ENCODE measurements at places on chromosomes 16 and 17.

DNA sequence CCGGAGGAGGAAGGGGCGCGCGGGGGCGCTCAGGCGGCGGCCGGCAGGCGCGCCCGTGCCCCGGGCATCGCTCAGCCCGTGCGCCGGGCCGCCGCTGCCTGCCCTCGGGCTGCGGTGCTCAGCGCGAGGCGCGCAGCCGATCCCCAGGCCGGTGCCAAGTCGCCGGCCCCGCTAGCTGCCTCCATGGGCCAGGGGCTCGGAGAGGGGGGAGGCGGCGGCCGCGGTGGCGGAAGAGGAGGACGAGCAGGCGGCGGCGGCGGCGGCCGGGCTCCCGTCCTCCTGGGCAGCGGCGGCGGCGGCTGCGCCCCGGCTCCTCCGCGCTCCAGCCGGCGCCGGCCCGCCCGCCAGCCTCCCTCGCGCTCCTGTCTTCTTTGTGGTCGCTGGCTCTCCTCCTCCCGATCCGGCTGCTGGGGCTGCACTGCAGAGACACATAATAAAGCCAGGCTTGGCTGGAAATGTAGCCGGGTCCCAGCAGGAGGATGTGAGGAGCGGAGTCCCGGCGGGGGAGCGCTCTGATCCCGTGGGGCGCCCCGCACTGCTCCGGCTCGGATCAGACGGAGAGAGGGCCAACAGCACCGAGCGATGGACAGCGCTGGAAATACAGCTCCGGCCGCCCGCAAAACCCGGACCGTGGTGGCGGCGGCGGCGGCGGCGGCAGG lies 889 bp upstream of the ZNF423 start:
- peak; percentile 87 for DNase-seq

- DNase-seq: peak; percentile 33
These were observed 1.4 kb downstream of the LIG3 start for GRCh38 chr17:34981538-34982241.

DNA sequence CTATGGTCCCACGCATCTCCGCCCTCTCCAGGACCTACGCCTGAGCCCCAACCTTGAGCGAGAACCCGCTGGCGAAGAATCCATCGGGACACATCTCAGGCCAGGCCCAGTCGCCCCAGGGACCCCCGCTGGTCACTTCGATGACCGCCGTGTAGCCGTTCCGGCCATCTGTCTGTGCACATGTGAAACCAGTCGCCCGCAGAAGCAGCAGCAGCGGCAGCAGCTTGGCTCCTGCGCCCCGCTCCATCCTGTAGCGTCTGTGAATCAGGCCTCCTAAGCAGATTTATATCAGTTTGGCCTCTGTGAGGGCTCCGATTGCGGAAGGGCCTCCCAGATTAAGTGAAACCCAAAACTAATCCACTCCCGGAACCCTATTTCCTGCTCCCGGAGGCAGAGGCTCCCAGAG lies at the start of gene VMO1:
TSS of gene VMO1 (minus strand) at position 259 of the 406 bp plus-strand sequence. CDS start at position 247, 12 bp downstream.
- DNase-seq: peak; percentile 42

DNA sequence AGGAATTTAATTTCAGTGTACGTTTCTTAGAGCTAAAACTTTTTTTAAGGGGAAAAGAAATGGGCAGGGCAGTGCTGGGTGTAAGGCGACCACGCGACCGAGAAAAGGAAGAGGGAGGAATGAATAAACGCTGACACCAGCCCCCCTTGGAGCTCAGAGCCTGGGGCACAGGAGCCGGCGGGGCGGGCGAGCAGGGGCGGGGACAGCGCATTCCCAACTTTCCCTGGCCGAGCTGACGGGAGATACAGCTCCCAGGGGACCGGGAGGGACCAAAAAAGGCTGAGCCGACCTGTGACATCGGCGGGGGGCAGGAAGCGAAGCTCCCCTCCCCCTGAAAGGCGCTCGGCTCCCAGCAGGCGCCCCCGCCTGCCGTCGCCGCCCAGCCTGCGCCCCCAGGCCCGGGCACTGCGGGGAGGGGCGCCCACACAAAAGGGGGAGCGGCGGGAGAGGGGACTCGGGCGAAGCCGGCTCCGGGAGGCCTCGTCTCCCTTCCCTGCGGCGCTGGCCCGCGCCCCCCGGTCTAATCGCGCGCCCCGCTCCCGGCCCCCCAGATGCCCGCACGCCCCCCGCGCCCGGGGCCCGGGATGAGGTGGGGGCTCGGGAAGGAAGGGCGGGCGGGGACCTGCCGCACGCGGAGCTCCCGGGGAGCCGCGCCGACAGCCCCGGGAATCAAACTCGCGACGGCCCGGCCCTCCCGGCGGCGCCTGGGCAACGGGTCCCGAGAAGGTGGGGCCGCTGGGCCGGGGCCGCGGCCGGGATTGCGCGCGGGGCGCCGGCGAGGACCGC lies 622 bp downstream of the CUEDC1 start:
- peak; percentile 85 for DNase-seq

DNA sequence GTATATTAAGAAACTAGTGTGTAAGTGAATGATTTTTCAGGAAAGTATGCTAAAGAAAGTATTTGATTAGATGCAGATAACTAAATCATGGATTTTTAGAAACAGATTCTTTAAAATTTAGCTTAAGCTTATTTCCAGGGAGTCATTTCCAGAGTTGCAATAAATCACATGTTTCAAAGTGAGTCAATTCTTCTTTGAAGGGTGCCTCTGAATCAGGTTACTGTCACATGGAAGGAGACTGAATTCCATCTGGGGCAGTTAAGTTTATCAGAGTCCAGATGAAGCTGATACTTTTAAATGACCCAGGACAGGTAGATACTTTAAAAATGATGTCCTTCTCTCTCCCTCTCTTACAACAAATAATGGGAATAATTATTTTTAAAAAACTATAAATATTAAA lies 5.0 kb downstream of the MFSD11 start:
- DNase-seq: no peak

- DNase-seq: no peak
These were observed 12.3 kb downstream of the KRT9 start for GRCh38 chr17:41559548-41559947.

DNA sequence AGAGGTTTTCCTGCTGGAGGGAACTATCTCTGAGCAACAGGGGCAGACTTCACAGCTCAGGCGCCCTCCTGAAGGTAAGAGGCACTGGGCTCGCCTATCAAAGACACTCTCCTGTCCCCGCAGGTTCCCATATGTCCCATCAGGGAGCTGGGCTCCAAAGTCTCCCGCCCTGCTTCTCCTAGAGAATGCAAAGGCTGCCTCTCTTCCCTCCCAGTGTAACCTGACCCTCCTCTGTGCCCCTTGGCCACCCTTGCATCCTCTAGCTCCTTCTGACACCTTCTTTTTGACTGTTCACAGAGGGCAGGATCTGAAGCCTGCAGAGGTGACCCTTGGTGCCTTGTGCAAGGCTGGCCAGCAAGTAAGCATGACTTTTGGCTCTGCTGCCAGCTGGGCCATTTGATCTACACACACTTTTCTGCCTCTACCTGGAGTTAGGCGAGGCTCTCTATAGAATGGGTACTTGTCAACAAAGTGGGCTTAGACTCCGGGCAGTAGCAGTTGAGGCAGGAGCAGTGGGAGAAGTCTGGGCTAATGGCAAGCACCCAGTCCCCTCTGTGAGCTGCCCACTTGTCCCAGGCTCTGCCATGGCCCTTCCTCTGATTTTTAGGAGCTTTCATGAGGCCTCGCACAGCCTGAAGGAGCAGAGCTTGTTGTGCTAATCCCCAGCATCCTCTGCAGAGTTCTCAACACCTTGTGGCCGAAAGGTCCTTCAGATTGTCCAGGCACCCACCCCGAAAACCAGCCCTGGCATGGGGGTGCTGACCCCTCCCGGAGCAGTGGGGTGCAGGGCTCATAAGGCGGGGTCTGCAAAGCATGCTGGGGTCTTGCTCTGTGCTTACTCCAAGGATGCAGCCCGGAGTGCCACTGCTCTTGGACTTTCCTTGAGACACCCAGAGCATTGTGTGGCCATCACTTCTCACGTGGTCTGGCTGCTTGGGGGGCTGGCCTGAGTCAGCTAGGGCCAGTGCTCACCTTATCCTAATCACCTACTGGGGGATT lies 122.9 kb downstream of the METRNL start:
- DNase-seq: no peak

DNA sequence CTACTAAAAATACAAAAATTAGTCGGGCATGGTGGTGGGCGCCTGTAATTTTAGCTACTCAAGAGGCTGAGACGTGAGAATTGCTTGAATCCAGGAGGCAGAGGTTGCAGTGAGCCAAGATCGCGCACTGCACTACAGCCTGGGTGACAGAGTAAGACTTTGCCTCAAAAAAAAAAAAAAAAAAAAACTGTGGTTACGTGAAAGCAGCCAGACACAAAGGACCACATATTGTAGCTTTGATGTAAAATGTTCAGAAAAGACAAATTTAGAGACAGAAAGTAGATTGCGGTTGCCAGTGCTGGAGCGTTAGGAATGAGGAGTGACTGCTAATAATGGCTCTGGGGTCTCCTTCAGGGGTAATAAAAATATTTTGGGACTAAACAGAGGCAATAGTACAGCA lies 4.0 kb upstream of the MEAK7 start:
- no peak for DNase-seq

DNA sequence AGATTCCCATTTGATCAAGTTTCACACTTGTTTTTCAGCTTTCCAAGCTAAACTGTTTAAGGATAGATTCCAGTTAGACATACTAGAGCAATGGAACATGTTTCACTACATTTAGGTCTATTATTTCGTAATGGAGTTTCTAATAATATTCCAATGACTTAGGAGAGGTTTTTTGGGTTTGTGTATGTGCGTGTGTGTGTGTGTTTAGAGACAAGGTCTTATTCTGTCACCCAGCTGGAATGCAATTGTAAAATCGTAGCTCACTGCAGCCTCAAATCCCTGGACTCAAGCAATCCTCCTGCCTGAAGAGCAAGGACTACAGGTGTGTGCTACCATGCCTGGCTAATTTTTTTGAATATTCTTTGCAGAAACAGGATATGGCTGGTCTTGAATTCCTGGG lies 426.3 kb downstream of the ZFHX3 start:
- no peak for DNase-seq

DNA sequence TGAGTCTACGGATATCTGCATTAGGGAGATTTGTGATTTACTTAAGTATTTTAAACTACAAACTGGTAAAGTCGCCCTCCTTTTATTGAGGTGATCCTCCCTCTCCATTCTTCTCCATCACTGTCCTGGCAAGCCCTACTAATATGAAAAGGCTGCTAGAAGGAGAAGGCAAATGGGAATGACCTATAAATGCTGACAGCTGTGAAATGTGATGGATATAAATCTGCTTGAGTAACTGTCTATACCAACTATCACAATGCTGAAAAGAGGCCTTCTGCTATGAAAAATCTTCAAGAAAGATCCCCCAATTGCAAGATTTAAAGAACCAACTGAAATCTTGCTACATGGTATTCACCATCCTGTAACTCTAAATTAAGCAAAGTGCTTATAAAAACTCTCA lies 15.5 kb downstream of the DNAJC7 start:
- DNase-seq: no peak
